ENCODE measurements at places on chromosomes 1 and 21.

DNA sequence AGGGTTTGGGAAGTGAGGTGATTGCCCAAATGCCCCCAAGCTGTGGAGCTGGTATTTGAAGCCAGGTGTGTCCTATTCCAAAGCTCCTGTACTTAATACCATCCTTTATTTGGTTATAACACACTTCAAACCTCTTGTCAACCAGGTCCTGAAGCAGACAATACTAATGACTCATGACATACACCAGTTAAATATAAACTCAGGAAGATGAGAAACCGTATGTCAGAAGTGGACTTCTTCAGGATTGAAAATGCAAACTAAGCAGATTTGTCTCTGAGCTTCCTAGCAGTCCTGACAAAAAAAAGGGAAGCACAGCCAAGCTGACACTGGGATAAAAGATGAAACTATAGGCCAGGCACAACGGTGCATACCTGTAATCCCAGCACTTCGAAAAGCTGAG lies 70.6 kb downstream of the ALPL start:
- DNase-seq, result peak; percentile 10

GRCh38 chr1:10304295-10304694 lies 93.9 kb downstream of the KIF1B start:
- DNase-seq, result no peak

DNA sequence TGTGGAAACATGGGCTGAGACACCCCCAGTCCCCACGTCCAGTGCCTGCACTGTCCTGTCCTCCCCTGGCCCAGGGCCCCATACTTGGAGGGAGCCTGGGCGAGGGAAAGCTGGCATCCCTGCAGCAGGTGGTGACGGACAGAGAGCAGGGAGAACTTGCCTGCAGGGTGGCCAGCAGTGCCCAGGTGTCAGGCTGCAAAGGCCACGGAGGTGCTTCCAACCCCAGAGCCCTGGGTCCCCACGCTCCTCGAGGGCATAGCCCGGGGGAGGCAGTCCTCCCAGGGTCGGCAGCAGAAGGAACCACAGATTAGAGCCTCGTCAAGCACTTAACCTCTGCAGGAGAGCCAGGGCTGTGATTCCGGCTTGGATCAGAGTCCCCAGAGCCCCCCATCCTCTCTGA lies 77.5 kb downstream of the ARHGEF16 start:
- DNase-seq, result no peak

DNA sequence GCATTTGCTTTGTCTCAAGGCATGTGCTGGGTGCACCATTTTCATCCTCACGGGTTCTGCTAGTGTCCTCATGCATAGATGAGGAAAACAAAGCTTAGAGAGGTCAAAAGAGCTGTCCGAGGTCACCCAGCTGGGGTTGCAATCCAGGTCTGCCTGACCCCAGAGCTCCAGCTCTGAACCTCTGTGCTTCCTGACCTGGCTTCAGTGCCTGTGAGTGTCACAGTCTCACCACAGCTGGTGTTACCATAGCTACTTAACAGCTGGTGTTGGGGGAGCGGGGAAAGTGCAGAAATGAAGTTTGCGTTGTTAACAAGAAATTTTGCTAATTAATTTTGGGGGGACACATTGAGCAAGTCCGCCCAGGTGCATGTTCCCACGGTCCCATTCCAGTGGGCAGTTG lies 328.5 kb downstream of the KIF26B start:
- no peak for DNase-seq
